Right atrium auricular region (tissue), 2 donors: ENCODE measurements at places on chromosomes 16 and 17.

- no peak for DNase-seq
Observed at GRCh38 chr17:2837147-2837561, 40.9 kb downstream of the RAP1GAP2 start.

- DNase-seq: peak; percentile 5
Observed at GRCh38 chr16:50884066-50884860, 142.4 kb downstream of the CYLD start.

- no peak for DNase-seq
Observed at GRCh38 chr16:11609474-11610120, 22.9 kb upstream of the LITAF start.

- DNase-seq: no peak
Observed at GRCh38 chr17:44378171-44378705, 11.2 kb downstream of the ITGA2B start.
